Fibroblast of lung (primary cell): ENCODE measurements at places on chromosomes 12 and 14. TPM values are rescaled to one million over a fixed set of nuclear protein-coding genes. Genes with fewer than 3 reads are reported as not detected.

Gene MSRB3
- polyA plus RNA-seq: 43.1 and 105 TPM in 2 replicates

Gene GYS2
- not detected in 2 replicates for polyA plus RNA-seq

DNA sequence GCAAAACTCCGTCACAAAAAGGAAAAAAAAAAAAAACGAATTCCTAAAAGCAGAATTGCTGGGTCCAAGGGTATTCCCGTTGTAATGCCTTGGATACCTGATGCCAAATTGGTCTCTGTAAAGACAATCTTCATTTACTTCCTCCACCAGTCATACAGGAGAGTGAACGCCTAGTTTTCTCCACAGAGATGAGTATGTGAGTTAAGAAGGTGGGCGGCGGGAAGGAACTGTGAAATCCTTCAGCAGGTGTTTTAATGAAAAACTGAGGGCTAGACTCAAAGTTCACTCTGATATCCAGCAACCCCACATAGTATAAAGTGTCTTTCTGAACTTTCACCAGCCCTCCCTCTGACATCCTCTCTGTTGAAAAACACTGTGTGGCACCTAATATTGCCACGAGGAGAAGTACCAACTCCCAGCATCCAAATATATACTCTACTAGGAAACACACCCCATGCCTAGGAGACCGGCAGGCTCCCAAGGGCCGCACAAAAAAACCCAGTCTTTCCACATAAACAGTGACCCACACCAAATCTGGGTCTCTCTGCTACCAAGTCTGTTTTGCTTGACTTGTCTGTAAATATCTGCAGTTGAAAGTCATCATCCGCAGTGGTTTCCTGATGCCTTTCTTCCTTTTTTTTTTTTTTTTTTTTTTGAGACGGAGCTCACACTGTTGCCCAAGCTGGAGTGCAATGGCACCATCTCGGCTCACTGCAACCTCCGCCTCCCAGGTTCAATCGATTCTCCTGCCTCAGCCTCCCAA lies 30.3 kb upstream of the FOXN3 start:
- no peak for DNase-seq

GRCh38 chr12:11753150-11753499 lies 103.7 kb downstream of the ETV6 start:
- no peak for DNase-seq

DNA sequence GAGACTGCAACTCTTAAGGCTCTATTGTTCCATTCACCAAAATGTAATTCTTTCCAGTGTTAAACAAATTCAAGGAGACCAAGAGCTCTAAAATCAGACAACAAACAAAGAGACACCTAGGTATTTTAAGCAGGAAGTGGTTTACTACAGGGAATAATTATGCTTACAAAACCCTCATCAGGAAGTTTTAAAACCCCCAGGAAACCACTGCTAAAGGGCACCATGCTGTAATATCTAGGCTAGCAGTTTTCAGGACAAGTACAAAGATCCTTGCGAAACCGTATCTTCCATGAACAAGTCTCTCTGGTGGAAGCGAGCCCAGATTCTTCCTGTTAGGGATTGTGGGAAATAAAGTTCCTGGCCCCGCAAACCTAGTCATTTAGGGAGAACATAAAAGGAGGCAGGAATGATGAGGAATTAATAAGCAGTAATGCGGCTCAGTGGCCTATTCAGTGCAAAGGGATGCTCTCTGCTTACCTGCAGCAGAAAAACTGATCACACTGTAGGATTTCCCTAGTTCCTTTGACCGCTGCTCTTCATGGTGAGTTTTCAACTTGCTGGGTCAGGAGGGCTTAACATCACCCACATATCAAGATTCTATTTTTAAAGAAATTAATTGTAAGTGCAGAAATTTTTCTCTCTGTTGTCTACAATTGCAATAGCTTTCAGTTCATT lies 42.8 kb downstream of the ACSM4 start:
- DNase-seq: no peak

Gene GCH1
- polyA plus RNA-seq: 1.3 and 3.0 TPM in 2 replicates

Gene RASAL1
- not detected in 2 replicates for polyA plus RNA-seq

- no peak for DNase-seq
Measured at GRCh38 chr12:88577537-88577936, 2.7 kb downstream of the KITLG start.
